ENCODE measurements at places on chromosomes 4 and X.

- no peak for DNase-seq
Measured at GRCh38 chr4:110532901-110533589, 57.1 kb downstream of the ENPEP start.

DNA sequence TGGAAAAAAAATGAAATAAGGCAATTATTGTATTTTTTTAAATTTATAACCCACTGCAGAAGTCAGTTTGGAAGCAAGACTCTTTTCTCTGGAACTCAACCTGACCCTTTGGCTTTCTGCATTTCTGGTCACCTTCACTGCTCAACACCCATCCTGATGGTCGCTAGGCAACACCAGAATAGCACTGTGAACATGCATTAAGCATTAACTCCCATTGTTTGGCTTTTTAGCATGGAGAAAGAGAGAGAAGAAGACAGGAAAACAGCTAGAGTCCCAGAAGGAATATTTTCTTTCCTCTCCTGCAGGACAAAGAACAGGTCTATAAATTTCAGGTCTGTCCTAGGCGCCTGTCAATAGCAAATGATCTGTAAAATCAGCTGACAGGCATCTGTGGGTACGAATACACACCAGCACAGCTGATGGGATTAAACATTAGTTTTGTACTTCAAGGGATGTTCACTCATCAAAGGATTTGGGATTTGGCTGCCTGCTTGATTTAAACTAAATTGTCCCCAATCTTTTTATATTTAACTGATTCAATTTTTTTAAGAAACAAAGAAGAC, 137.2 kb upstream of the ETNPPL start:
- no peak for DNase-seq

- no peak for DNase-seq
Measured at GRCh38 chr4:100949350-100949935, 397.9 kb downstream of the PPP3CA start.

DNA sequence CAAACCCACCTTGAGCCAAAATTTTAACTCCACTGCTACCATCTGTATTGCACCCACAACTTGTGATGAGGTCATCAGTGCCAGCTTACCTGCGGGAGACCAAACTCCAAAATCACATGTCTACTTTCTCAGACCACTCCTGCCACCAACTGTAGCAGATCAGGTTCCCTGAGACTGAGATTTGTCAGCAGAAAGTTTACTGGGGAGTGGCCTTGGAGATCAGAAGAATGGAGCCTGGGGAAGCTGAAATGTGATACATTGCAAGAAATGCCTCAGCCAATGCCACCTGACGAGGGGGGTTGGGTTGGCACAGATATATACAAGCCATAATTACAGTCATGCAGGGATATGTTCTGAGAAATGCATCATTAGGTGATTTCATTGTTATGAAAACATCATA, 19.1 kb downstream of the HAUS3 start:
- DNase-seq: no peak

DNA sequence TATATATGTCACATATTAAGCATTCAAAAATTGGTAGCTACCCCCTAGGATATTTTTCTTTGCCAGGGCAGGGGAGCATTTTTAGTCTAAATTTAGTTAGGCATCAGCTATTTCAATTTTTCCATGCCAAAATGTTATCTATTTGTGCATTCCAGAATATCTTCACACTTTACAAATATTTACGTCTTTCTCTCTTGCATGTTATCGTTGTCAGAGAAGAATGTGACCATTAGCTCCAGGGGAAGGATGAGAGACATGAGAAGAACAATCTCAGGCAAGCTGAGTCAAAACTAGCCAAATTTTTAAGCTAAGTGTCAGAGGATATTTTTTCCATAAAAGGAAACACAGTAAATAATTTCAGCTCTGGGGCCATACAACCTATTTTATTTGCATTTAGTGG, 885.0 kb upstream of the EPHA5 start:
- no peak for DNase-seq

DNA sequence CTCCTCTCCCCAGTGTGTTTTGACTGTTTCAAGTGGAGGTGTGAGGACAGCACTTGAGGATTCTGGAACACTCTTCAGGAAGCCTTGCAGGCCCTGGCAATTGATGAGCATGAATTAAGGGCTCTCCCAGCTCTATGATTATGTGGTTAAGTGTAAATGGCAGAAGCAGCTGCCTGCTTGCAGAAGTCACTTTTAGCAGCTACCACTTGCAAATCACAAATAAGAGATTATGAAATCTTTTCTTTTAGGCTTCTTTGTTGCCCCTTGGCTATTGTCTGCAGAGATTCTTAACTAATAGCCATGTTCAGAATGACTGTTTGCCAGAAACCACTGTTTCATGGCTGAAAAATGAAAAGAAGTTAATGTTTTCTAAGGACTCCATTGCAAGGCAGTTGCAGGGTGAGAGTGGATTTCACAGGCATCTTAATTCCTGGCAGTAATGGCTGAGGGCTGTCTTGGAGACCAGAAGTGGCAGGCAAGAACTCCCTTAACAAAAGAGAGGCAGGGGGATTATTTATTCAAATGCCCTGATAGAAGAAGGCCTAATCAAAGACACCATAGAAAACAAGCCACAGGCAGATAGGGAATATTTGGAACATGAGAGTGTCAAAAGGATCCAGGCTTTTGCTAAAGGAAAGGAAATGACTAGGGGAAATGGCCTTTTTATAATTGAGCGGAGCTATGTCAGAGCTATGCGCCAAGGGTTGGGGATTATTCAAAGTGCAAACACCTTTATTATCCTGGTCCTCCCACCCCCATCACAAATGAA, 8.3 kb upstream of the HOPX start:
- DNase-seq: no peak

DNA sequence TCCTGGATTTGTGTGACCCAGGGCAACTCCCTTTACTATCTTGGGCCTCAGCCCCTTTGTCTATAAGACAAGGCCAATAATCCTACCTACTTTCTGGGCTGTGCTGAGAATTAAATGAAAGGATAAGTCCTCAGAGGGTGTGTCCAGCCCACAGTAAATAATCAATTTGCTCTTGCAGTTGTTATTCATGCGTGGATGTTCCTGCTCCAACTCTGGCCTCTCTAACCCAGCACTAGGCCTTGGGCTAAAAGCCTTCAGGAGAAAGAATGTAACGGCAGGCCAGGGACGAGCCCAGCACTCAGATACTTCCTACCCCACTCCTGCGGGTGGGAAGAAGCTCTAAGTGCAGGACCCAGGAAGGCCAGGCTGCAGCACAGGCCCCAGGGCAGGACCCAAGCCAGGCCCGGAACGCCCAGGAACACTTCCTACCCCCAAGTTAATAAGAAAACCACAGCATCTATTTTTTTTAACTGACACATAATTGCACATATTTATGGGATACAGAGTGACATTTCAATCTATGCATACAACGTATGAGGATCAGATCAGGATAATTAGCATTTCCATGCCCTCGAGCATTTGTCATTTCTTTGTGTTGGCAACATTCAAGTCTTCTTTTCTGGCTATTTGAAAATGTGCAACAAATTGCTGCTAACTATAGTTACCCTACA, 179.6 kb upstream of the RBPJ start:
- DNase-seq: no peak

GRCh38 chrX:43958529-43958928, 14.7 kb downstream of the NDP start:
- no peak for DNase-seq

DNA sequence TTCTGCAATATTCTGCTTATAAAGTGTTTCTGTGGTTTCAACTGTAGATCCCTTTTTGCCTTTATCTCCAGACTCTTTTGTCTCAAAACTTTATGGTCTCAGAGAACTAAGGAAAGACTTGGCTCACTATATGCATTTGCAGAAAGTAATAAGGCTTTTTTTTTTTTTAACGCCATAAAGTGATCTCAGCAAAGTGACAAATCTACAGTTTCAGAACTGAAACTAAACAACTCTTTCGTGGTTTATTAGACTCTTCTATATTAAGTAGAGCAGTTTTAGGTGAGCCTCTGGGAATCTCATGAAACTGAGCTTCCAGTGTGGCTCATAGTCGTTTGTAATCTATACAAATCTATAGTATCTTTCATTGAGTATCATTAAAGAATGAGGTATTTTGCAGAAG, 15.3 kb downstream of the ATP7A start:
- DNase-seq: no peak

DNA sequence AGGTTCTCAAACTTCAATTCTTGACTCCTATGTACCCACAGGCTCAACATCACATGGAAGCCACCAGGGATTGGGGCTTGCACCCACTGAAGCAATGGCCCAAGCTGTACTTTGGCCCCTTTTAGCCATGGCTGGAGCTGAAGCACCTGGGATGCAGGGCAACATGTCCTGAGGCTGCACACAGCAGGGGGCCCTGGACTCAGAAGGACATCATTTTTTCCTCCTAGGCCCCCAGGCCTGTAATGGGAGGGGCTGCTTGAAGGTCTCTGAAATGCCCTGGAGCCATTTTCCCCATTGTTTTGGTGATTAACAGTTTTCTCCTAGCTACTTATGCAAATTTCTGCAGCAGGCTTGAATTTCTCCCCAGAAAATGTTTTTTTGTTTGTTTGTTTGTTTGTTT, 465.1 kb upstream of the PCDH10 start:
- no peak for DNase-seq

- no peak for DNase-seq
Measured at GRCh38 chrX:17470136-17470535, 95.1 kb downstream of the NHS start.

DNA sequence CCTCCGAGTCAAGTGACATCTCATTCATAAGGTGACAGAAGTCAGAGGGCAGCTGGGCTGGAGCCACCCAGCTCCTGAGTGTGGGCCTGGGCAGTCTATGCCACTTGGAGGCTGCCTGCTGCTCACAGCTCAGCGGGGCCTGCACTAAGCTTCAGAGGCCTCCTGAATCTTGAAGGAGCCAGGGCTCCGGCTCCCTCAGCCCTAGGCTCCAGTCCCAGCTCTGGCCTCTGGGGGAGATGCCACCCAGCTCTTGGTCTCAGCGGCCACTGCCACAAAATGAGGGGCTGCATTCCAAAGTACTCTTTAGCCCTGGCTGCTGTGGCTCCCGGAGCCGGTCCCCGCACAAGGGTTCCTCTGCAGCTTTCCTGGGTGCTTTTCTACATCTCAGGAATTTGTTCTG, 32.7 kb upstream of the PSAPL1 start:
- DNase-seq: no peak

GRCh38 chr4:27055221-27055760, 194.7 kb downstream of the STIM2 start:
- no peak for DNase-seq

- DNase-seq: no peak
Measured at GRCh38 chr4:111635646-111636045, 509.6 kb upstream of the FAM241A start.

GRCh38 chrX:69210581-69210980, 45.3 kb upstream of the PJA1 start:
- no peak for DNase-seq

GRCh38 chr4:6941796-6942195, 32.2 kb downstream of the TBC1D14 start:
- DNase-seq: no peak

DNA sequence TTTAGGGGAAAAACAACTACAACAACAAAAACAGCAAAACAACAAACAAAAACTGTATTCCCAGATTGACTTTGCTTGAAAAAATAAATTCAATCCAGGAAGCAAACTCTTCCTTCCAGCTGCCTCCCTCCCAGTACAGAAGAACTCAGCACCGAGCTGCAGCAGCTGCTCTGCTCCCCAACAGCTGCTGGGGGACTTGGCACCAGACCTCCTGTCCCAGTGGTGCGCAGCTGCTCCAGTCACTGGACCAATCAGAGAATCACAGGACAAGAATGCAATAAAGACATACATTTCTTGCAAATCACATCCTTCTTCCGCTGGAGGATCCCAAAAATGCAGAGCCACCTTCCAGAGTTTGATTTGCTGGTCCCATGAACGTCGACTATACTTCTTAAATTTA, 11.8 kb upstream of the FAM53A start:
- DNase-seq: no peak

GRCh38 chr4:136909626-136910025, 622.7 kb downstream of the PCDH18 start:
- no peak for DNase-seq

DNA sequence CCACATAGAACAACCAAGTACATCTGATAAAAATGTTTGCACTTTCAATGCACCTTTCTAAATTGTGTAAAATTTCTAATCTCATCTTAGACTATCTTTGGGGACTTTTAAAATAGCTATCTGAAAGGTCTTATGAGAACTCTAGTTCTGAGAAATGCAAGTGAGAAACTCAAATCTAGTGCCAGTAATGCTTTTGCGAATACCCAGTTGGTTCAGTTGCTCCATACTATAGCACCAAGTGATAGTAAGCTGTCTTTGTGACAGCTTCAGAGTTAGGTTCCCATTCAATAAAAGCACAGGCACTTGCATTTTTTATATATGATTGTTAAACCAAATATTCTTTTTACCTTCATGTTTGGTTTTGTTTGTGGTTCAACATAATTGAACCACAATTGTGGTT, 4.5 kb upstream of the ITM2A start:
- no peak for DNase-seq

DNA sequence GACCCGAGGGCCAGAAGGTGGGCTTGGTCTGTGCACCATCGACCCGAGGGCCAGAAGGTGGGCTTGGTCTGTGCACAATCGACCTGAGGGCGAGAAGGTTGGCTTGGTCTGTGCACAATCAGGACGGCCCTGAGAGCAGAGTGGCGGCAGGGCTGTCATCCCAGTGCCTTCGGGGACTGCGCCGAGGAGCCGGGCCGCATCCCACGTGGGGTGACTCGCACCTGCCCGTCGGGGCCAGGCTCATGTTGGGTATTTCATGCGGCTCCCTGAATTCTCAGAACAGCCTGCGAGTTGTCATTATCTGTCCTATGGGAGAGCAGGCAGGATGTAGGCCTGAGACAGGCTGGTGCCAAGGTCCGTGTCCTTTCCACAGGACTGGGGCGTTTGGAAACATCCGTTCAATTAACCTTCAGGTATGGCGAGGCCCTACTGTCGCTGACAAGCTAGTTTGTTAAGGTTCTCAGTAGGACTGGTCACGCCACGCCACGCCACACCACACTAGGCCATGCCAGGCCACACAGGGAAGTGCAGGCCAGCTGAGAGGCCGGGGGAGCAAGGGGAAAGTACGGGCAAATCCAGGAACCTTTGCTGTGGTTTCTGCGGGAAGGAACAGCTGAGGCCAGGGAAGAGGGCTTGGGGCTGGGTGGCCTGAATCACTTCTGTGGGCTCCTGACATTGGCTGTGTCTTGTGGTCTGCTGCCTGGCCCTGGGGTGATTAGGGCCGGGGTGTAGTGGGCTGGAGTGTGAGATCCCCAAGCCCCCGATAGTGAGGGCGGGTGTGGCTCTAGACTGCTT, 182.9 kb downstream of the AFAP1 start:
- DNase-seq: no peak

- no peak for DNase-seq
Measured at GRCh38 chr4:2799971-2800690, 7.2 kb downstream of the SH3BP2 start.

- no peak for DNase-seq
Measured at GRCh38 chr4:68714400-68714799, 43.9 kb upstream of the UGT2B15 start.

GRCh38 chrX:103687073-103687695, 685 bp upstream of the MORF4L2 start:
- peak; percentile 83 for DNase-seq

GRCh38 chr4:152100379-152101201, 339.8 kb upstream of the GATB start:
- DNase-seq: peak; percentile 70

GRCh38 chrX:154738011-154738738, 12.7 kb downstream of the GAB3 start:
- DNase-seq: no peak

GRCh38 chrX:42237956-42238355, 314.6 kb upstream of the CASK start:
- no peak for DNase-seq
